Fibroblast of upper back skin (primary cell): ENCODE measurements at places on chromosomes 11 and 22.
A peak's percentile ranks its signal among the peaks of the same experiment; 100 is the strongest.

- peak; percentile 1 for DNase-seq
Measured at GRCh38 chr11:23865341-23865975, 631.4 kb upstream of the LUZP2 start.

- DNase-seq = no peak
Measured at GRCh38 chr22:27751277-27752070, 50.1 kb downstream of the MN1 start.

GRCh38 chr22:38017939-38018885, 33.9 kb upstream of the SOX10 start:
- no peak for DNase-seq

- DNase-seq = no peak
Measured at GRCh38 chr22:46679706-46680269, 58.3 kb downstream of the CERK start.

DNA sequence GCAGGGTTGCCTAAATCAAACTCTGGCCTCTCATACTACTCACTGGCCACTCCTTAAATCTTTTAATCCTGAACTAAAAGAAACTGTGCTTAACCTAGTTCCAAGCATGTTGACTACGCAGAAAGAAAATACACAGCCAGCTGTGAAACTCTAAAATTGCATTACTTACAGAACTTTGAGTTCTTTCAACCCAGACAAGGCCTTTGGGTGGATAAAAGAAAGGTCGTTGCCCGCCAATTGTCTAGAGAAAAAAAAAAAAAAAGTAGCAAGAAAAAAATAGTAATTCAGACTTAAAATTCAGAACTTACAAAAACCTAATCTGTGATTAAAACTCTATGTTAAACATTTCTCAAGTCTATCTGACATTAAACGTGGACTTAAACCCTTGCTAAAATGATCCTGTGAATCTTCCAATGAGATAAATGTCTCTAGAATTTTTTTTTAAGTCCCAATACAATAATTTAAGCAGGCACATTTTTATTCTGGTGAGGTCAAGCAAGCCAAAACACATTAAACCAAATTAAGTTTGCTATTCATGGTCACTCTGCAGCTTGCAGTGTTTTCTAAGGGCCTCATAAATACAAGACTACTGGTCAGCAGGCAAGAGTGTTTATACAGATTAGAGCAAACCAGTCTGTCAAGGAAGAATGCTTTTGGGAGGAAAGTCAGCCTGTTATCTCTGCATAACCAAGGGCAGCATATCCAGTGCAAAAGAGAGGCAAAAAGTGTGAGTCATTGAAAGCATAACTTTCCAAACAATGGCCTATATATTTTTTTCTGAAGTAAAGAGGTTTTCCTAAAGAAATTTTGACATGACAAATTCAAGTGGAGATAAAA, 29.5 kb upstream of the CCDC34 start:
- DNase-seq = peak; percentile 69

- DNase-seq = no peak
Measured at GRCh38 chr11:8356721-8357504, 93.2 kb upstream of the LMO1 start.

- peak; percentile 55 for DNase-seq
Measured at GRCh38 chr11:12084256-12084655, 26.1 kb upstream of the MICAL2 start.

DNA sequence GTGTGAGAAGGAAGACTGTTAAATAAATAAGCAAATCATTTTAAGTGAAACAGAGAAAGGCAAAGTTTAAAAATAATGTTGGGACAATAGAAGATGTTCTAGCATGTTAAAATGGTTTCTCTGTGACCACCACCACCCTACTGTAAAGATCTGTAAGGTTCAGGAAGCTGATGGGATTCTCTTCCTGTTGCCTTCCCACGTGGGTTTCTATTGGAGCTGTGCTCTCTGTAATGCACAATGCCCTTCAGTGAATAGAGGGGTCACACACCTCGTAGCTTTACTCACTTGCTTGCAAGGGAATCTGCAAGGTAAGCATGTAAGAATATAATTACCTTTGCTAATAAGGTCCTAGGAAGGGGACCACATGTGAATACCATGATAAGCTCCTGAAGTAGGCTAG, 170.5 kb downstream of the CASP12 start:
- DNase-seq = no peak

- DNase-seq = no peak
Measured at GRCh38 chr22:30314915-30315314, 11.8 kb downstream of the TBC1D10A start.

DNA sequence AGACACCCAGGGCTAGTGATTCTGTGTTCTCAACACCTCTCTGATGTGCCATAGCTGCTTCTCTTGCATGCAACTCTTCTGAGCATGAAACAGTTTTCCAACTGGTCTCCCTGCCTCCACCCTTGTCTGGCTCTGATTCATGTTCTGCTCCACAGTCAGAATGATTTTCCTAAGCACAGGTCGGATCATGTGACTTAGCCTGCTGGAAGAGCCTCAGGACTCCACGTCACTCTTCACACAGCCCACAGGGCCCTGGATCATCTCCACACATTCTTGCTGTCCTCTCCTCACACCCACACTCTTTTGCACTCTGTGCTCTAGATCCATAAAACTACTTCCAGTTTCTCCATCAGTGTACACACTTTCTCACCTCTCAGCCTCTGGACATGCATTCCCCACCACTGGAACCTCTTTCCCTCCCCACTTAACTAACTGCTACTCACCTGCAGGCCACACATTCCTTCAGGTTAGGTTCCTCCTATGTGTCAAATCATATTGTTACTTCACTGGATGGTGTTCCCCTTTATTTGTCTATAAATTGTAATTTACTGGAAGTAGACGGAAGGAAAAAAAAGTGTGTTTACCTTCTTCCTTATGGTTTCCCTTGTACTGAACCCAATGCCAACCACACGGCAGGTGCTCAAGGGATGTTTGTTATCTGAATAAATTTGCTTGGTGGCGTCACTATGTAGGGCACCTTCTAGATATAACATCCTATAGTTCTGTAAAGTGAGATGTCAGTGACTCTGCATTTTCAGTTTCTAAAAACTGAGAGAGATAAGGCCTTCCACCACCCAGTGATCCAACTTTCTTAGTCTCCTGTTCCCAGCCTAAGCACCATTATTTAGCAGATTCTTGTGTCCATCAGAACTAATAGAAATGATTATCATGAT, 133.7 kb downstream of the ETS1 start:
- peak; percentile 96 for DNase-seq

GRCh38 chr11:132424433-132424832, 1054.0 kb downstream of the NTM start:
- no peak for DNase-seq

GRCh38 chr22:25404556-25404927, 159.9 kb upstream of the GRK3 start:
- DNase-seq = no peak

DNA sequence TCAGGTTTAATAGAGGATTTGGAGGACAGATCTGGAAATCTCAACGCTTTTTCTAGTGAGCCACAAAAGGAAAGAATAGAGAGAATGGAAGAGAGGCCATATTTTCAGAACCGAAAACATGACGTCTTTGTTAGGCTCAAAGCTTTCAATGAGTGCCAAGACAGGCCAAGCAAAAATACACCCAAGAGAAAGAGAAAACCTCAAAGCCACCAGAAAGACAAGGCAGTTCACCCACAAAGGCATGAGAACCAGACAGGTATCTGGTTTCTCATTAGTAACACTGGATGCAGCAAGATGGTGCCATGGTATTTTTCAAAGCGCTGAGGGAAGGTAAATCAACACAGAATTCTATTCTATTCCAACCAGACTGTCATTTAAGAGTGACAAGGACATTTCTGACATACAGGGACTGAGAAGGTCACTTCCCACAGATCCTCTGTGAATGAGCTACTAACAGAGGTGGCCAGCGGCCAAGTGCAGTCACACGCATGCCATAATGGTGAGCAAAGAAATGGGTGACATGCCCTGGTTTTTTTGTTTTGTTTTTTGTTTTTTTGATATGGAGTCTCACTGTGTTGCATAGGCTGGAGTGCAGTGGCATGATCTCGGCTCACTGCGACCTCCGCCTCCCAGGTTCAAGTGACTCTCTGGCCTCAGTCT, 41.9 kb downstream of the TOLLIP start:
- DNase-seq = no peak

GRCh38 chr11:64178203-64178602, 7.8 kb upstream of the STIP1 start:
- no peak for DNase-seq

DNA sequence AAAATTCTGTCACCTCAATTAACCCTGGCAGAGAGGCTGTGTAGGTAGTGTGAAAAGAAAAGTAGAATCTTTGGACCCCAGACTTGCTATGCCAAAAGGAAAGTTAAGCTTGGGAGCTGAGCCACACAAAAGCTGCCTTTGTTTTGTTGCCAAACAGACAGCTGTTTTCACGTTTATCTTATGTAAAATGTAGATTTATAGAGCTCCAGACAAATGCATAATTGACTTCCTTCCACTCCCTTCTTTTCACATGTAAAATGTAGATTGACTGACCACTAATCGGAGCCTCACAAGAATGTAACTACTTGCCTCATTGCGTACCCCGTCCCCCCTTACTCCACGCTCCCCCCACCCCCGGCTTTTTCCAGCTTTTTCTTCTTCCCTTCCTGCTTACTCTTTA, 2302.2 kb upstream of the RAG2 start:
- DNase-seq = no peak

GRCh38 chr11:61126256-61126655, 24.0 kb downstream of the CD5 start:
- DNase-seq = no peak

- no peak for DNase-seq
Measured at GRCh38 chr11:69669486-69669885, 5.7 kb downstream of the LTO1 start.

- DNase-seq = no peak
Measured at GRCh38 chr11:78991681-78992080, 417.0 kb upstream of the NARS2 start.

GRCh38 chr22:43826142-43827002, 14.3 kb upstream of the EFCAB6 start:
- peak; percentile 78 for DNase-seq

DNA sequence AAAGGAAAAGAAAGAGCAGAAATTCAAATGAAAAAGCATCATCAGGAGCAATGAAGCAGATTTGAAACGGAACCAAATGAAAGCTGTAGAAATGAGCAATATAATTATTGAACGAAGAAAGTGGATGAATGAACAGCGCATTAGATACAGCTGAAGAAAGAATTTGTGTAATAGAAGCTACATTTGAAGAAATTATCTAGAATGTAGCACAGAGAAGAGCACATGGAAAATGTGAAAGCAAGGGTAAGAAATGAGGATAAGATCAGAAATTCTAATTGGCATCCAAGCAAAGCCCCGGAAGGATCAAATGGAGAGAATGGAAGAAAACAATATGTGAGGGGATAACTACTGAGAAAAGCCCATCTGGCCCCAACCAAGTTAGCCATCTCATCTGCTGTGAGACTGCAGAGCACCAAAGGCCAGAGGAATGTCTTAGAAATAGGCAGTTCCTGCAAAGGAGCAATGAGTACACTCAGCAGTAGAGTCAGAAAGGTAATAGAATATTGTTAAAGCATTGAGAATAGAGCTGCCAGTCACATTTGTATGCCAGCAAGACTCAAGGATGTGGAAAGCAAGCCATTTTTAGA, 51.9 kb downstream of the MED15 start:
- DNase-seq = no peak

- DNase-seq = no peak
Measured at GRCh38 chr11:67253872-67254624, 12.2 kb upstream of the GRK2 start.

- DNase-seq = no peak
Measured at GRCh38 chr11:44046182-44046581, 1.6 kb upstream of the ACCSL start.

DNA sequence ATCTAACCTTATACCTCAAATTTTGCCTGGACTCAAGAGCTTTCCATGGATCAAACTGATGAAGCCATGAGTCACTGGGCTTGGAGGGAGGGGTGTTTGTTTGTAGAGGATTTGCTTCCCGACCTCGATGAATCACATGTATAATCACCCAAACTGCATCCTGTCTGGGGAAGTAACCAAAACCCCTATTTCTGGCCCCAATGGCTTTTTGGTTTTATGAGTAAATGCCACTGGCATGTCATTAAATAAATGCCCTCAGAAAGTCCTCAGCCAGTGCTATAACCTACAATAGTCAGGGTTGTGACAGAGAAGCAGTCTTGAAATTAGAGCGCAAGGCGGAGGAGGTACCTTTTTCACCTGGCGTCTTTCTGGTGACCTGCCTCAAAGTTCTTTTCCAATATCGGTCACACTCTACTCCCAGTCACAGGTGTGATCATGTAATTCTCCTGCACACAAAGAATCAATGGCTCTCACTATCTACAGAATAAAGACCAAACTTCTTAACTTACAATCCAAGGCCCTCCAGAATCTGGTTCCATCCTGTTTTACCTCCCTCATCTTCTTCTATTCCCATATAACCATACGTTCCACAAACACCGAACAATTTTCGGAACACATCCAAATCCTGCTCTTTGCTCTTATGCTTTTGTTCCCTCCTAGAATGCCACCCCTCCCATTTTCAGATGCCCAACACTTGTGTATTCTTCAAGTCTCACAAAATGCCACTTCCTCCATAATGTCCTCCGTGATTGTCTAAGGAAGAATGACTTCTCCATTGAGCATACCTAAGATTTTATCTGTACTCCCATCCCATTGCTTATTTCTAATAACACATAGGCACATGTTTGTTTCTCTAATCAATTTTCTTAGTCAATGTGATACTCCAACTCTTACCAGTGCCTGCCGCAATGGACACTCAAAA, 81.3 kb upstream of the BLID start:
- DNase-seq = peak; percentile 99

GRCh38 chr11:5625281-5625680, 480 bp downstream of the TRIM34 start:
- no peak for DNase-seq

GRCh38 chr11:118042141-118042540, 34.7 kb upstream of the TMPRSS4 start:
- DNase-seq = no peak

GRCh38 chr22:17734187-17734586, 40.1 kb downstream of the BID start:
- peak; percentile 36 for DNase-seq

DNA sequence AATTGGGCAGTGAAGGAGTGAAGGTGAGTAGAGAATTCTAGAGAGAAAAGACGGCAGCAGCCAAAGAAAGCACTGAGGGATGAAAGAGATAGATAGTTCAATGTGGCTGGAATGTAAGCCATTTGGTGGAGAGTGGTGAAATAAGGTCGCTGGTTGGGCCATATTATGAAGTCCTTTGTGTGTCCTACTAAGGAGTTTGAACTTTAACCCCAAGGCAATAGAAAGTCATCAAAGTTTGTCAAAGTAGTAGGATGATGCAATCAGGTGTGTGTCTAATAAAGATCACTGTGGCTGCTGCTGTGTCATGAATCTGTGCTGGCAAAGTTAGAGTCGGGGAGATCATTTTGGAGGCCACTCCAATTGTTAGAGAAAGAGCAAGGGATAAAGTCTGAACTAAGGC, 18.7 kb downstream of the RNF121 start:
- DNase-seq = no peak

DNA sequence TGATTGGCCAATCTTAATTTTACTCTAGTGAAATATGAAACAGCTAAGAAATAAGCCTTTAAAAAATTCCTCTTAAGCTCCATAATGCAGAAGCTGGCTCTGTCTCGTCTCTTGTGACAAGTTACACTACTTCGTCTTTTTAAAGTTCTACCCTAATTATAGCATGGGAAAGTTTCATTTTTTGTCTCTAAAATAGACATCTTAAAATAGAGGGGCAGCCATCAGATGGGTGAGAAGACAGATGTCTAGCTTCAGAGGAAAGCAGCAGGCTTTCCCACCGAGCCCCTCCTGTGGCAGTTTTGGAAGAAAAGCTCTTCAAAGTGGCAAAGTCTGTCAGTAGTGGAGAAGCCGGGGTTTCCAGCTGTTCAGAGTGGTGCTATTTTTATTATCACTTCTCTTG, 39.5 kb downstream of the XRRA1 start:
- DNase-seq = no peak

- no peak for DNase-seq
Measured at GRCh38 chr22:31526270-31526669, 29.9 kb downstream of the SFI1 start.
